ENCODE measurements at places on chromosomes 2 and 18.

GRCh38 chr2:169069341-169069740, at the start of gene DHRS9:
Gene DHRS9 (plus strand): TSS chr2:169069563. CDS start chr2:169081582, 12,019 bp downstream.
- peaks cover 16% of the 10 kb centered on the region for H3K27me3 ChIP-seq
- no peak within 1 kb of the TSS for H3K27ac ChIP-seq
- H3K4me1 ChIP-seq, result no peaks in the 10 kb centered on the region
- no peak for DNase-seq
- H3K4me3 ChIP-seq, result no peak within 1 kb of the TSS

GRCh38 chr18:25171334-25171733, 180.6 kb downstream of the ZNF521 start:
- DNase-seq, result no peak
- H3K27me3 ChIP-seq, result no peaks in the 10 kb centered on the region
- no peak overlapping the region for H3K27ac ChIP-seq

DNA sequence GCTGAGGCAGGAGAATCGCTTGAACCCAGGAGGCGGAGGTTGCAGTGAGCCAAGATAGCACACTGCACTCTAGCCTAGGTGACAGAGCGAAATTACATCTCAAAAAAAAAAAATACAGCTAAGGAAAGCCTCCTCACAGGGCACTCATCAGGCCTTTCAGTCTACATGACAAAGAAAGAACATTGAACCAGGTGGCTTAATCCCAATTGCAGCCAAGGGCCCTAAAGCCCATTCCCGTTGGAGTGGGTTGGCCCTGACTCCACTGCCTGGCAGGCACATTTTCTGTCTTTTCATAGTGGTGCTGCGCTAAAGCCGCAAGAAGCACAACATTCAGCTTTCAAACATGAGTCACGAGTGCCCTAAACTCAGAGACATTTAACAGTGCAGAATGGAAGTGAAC, 372.5 kb downstream of the RNF144A start:
- peaks cover 8% of the 10 kb centered on the region for H3K27me3 ChIP-seq
- DNase-seq, result no peak
- no peak overlapping the region for H3K27ac ChIP-seq
- H3K4me1 ChIP-seq, result peaks cover 2% of the 10 kb centered on the region
- H3K4me3 ChIP-seq, result no peak overlapping the region

GRCh38 chr2:28654663-28655320, 96.8 kb upstream of the PPP1CB start:
- H3K36me3 ChIP-seq, result no peaks in the 10 kb centered on the region
- no peak overlapping the region for H3K4me3 ChIP-seq
- H3K27me3 ChIP-seq, result no peaks in the 10 kb centered on the region
- peaks cover 12% of the 10 kb centered on the region for H3K4me1 ChIP-seq
- no peak for DNase-seq
- peak overlapping the region; percentile 80 for H3K27ac ChIP-seq

GRCh38 chr2:174493549-174494331, 6.9 kb upstream of the GPR155 start:
- DNase-seq, result no peak
- peaks cover 50% of the 10 kb centered on the region for H3K4me1 ChIP-seq
- no peaks in the 10 kb centered on the region for H3K36me3 ChIP-seq
- peak overlapping the region; percentile 84 for H3K4me3 ChIP-seq
- no peaks in the 10 kb centered on the region for H3K27me3 ChIP-seq
- peak overlapping the region; percentile 99 for H3K27ac ChIP-seq

DNA sequence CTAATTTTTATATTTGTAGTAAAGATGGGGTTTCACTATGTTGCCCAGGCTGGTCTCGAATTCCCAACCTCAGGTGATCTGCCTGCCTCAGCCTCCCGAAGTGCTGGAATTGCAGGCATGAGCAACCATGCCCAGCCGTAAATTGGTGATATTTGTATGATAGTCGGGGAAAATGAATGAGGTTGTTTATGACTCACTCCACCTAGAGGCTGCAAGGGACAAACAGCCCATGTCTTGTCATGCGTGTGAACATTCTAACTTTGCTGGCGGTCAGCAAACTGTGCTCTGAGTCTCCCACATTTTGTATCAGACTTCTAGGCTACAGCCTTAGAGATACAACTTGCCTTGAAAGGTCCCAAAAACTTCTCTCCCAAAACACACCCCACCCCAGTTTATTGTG, 133.5 kb upstream of the DTNA start:
- H3K36me3 ChIP-seq, result no peaks in the 10 kb centered on the region
- H3K4me3 ChIP-seq, result no peak overlapping the region
- H3K27me3 ChIP-seq, result no peaks in the 10 kb centered on the region
- no peak overlapping the region for H3K27ac ChIP-seq

- peaks cover 50% of the 10 kb centered on the region for H3K27me3 ChIP-seq
- H3K4me1 ChIP-seq, result peaks cover 10% of the 10 kb centered on the region
- peaks cover 3% of the 10 kb centered on the region for H3K36me3 ChIP-seq
Observed at GRCh38 chr2:199458009-199458805, 468 bp upstream of the SATB2 start.

GRCh38 chr18:6370886-6371635, 43.6 kb downstream of the L3MBTL4 start:
- no peaks in the 10 kb centered on the region for H3K27me3 ChIP-seq
- H3K36me3 ChIP-seq, result no peaks in the 10 kb centered on the region
- H3K27ac ChIP-seq, result no peak overlapping the region
- H3K4me1 ChIP-seq, result no peaks in the 10 kb centered on the region
- H3K4me3 ChIP-seq, result no peak overlapping the region

DNA sequence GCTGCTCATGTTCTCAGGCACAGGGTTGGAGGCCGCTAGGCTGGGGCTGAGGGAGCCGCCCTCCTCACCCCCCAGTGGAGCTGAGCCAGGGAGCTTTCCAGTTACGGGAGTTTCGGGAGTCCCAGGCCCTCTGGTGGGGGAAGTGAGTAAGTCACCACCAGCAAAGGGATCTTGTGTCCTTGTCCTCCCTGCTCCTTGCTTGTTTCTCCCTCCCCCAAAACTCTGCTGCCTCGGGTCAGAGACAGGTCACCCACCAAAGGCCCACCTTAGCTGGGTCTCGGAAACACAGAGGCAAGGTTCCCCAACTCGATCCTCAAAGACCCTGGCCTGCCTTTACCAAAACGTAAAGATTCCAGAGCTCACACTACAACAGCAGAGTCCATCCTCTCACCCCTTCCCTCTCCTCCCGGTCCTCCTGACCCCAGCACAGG, 60.5 kb upstream of the POMC start:
- H3K4me3 ChIP-seq, result no peak overlapping the region
- H3K36me3 ChIP-seq, result peaks cover 3% of the 10 kb centered on the region
- peaks cover 2% of the 10 kb centered on the region for H3K4me1 ChIP-seq
- H3K27me3 ChIP-seq, result no peaks in the 10 kb centered on the region
- H3K27ac ChIP-seq, result peak overlapping the region; percentile 32
- no peak for DNase-seq

DNA sequence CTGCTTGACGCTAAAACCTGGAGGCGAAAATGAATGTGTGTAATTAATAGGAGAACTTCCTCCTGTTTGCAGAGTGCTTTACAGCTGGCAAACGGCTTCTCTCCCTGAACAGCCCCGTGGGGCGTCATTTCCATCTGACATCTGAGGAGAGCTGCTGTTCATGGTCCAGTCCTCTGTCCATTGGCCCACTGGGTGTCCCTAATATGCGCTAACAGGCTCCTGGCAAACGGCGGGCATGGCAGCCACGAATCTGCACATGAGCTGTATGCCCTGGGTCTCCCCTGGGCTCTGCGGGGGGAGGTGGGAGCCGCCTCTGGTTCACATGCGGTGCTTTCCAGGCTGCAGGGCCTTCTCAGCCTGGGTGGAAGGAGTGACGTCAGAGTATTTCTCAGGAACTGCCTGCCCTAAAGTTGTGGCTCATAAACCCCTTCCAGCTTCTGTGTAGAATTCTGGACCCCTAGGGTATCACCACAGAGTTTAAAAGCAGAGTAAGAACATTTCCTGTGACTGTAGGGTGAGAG, 73.2 kb downstream of the LRRFIP1 start:
- DNase-seq, result peak; percentile 59
- H3K4me1 ChIP-seq, result peaks cover 78% of the 10 kb centered on the region
- peak overlapping the region; percentile 90 for H3K4me3 ChIP-seq
- peaks cover 2% of the 10 kb centered on the region for H3K36me3 ChIP-seq
- no peaks in the 10 kb centered on the region for H3K27me3 ChIP-seq

DNA sequence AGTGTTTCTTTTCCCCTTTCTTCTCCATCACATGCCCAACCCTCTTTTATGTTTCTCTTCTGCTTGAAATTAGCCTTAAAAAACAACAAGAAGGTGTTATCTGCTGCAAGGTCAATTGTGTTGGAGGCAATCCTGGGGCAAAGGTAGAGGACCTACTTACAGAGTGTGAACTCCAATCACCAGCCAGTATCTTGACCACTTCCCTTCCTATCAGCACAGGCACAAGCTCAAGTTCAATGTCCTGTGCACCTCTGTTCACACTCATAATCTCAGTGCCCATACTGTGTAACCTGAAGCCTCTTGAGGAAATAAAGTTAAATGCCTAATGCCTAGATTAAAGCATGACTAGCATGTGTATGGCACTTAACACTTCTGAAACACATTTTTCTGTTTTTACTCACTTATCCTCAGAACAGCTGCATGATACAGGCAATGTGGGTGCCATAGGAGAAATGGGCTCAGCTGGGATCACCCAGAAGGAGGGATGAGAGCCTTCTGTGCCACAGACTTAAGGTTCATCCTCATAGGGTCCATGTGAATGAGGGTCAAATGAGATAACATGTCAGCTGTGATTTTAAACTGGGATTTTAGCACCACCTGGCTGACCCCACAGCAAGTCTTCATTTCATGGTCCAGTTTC, 701.5 kb downstream of the BCL11A start:
- H3K36me3 ChIP-seq, result no peaks in the 10 kb centered on the region
- no peaks in the 10 kb centered on the region for H3K4me1 ChIP-seq
- DNase-seq, result no peak

GRCh38 chr2:148922062-148922461, 47.0 kb downstream of the KIF5C start:
- peak overlapping the region; percentile 29 for H3K27ac ChIP-seq
- H3K27me3 ChIP-seq, result no peaks in the 10 kb centered on the region
- DNase-seq, result no peak
- H3K4me3 ChIP-seq, result no peak overlapping the region
- H3K36me3 ChIP-seq, result peaks cover 6% of the 10 kb centered on the region
- peaks cover 30% of the 10 kb centered on the region for H3K4me1 ChIP-seq

DNA sequence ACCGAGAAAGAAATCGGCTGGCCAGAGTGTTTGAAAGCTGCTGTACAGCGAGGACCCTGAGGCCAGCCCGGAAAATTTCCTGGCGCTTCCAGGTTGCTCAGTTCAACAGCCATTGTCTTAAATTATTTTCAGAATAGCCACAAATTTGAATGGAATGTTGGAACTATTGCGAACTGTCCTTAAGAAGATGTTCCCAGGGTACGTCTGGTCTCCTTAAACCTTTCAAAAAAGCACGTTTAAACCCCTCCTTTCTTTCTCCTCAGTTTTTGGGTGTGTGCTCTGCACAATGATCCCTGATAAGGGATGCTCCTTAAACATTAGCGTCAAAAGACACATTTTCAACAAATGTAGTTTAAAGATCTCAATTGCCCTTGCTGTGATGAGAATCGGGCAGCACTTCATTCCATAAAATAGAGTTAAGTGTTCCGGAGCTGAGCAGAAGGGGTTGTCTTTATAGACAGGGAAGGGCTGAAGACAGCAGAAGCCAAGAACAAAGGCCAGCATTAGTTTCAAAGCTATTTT, 14.5 kb upstream of the LPIN2 start:
- no peaks in the 10 kb centered on the region for H3K27me3 ChIP-seq
- H3K4me3 ChIP-seq, result no peak overlapping the region
- H3K36me3 ChIP-seq, result peaks cover 2% of the 10 kb centered on the region
- H3K4me1 ChIP-seq, result peaks cover 5% of the 10 kb centered on the region
- no peak overlapping the region for H3K27ac ChIP-seq

DNA sequence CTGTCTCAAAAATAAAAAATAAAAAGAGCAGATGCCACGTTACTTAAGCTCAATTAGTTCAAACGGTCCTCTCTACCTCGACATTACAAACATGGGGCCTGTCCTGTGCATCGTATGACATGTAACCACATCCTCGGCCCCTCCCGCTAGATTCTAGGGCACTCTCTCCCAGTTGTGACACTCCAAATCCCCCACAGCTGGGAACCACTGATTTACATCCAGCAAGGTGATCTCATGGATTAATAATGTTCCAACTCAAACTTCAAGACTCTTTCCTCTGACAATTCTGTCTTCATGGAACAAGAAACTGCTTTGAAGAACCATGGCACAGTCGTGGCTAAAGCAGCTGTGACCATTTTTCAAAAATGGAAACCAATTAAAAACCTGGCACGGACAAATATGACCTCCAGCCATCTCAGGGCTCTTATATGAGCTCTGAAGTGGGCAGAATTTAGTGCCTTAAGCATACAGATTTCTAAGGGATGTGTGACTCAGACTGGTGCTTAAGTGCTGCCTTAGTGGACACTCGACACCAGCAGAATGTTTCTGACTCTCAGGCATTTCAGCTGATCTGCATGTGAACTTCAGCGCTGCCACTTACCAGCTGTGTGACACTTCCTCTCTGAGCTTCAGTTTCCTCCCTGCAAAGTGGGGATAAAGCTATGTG, 31.7 kb upstream of the ASAP2 start:
- H3K27ac ChIP-seq, result no peak overlapping the region
- peaks cover 4% of the 10 kb centered on the region for H3K36me3 ChIP-seq
- no peak overlapping the region for H3K4me3 ChIP-seq

GRCh38 chr2:107306881-107307280, 420.9 kb upstream of the ST6GAL2 start:
- H3K4me1 ChIP-seq, result no peaks in the 10 kb centered on the region
- no peak overlapping the region for H3K27ac ChIP-seq
- DNase-seq, result no peak
- no peaks in the 10 kb centered on the region for H3K27me3 ChIP-seq
- peaks cover 2% of the 10 kb centered on the region for H3K36me3 ChIP-seq
- no peak overlapping the region for H3K4me3 ChIP-seq

DNA sequence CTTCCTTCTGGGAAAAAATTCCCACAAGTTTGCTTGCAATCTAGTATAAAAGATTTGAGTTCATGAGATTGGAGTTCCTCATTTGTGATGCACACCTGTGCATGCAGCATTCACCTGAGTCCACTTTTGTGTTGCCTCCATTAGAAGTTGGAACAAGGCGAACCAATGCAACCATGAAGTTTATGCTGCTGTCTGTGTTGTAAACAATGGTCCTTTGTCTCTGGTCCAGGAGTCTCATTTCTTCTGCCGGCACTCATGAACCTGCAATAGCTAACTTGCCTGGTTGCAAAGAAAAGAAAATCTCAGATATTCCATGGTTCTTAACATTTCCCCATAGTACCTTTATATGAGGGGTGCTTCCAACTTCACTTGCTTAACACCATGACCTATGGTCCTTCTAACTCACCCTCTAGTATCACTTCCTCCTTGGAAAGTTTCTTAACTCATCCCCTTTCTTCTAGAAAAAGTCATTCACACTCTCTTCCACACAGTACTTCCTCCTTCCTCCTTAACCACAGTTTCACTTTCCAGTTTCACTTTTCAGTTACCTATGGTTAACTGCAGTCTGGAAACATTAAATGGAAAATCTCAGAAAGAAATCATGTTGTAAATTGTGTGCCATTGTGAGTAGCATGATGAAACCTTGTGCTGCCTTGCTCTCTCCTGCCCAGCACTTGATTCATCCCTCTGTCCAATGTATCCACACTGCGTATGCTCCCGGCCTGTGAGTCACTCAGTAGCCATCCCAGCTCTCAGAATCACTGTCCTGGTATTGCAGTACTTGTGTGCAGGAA, 128.8 kb upstream of the TRIB2 start:
- H3K27me3 ChIP-seq, result no peaks in the 10 kb centered on the region
- no peak overlapping the region for H3K27ac ChIP-seq
- peaks cover 17% of the 10 kb centered on the region for H3K4me1 ChIP-seq

Measured in T-helper 17 cell (primary cell).